ENCODE measurements at places on chromosomes 7 and 10. TPM values are rescaled to one million over a fixed set of nuclear protein-coding genes. Genes with fewer than 3 reads are reported as not detected.

CALML3 gene
- total RNA-seq, result 9.4 TPM

ZNF107 gene
- total RNA-seq, result 6.2 TPM

CRPPA gene
- 6.9 TPM for total RNA-seq

CCT6A gene
- 118 TPM for total RNA-seq

FAM25C gene
- not detected for total RNA-seq

C10orf67 gene
- 0.82 TPM for total RNA-seq

TEX36 gene
- total RNA-seq, result not detected

NME8 gene
- total RNA-seq, result 0.10 TPM

LRRTM3 gene
- total RNA-seq, result 0.62 TPM

CCL26 gene
- not detected for total RNA-seq

EBLN1 gene
- total RNA-seq, result not detected

PMS2 gene
- total RNA-seq, result 17.7 TPM

MYOZ1 gene
- total RNA-seq, result 706 TPM

CNPY1 gene
- total RNA-seq, result not detected

VPS37D gene
- 4.2 TPM for total RNA-seq

LRRD1 gene
- total RNA-seq, result 0.21 TPM

WNT16 gene
- total RNA-seq, result 2.8 TPM

NSUN6 gene
- total RNA-seq, result 16.0 TPM
